ENCODE measurements at places on chromosomes 12 and 14. TPM values are rescaled to one million over a fixed set of nuclear protein-coding genes. Genes with fewer than 3 reads are reported as not detected.

- DNase-seq = peak; percentile 38
These were observed at the start of gene CKB for GRCh38 chr14:103522649-103523574. Gene CKB, minus strand, starts transcription at chr14:103522830. Its CDS starts 337 bp downstream, at chr14:103522493.

DNA sequence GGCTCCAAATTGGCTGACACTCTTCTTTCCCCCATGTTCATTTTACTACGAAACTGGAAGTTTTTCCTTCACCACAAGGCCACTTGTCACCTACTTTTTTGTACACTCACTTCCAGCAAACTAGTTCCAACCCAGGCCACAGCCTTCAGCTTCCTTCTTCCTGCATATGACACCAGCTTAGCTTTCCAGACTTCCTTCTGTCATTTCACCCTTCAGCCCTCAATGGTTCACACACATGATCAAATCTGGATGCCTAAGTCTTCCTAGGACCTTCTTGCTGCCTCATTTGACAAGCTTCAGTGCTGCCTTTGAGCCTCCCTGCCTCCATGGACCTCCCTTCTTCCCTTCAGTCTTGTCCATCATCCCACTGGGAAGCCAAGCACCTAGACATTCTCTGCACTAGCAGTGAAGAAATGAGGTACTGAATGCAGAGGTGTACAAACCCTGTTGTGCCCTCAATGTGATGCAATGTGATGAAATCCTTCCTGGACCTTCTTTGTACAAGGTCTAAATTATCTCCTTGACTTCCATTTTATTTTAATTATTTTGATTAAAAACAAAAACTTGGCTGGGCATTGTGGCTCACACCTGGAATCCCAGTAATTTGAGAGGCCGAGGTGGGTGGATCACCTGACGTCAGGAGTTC lies 4.3 kb upstream of the REC8 start:
- no peak for DNase-seq

GRCh38 chr12:47221256-47222023 lies 141.7 kb upstream of the AMIGO2 start:
- DNase-seq = no peak

- DNase-seq = peak; percentile 61
These were observed at the start of gene SAMD4A for GRCh38 chr14:54566410-54567223. Gene SAMD4A, plus strand, starts transcription at chr14:54567128. Its CDS starts 789 bp downstream, at chr14:54567917.

DNA sequence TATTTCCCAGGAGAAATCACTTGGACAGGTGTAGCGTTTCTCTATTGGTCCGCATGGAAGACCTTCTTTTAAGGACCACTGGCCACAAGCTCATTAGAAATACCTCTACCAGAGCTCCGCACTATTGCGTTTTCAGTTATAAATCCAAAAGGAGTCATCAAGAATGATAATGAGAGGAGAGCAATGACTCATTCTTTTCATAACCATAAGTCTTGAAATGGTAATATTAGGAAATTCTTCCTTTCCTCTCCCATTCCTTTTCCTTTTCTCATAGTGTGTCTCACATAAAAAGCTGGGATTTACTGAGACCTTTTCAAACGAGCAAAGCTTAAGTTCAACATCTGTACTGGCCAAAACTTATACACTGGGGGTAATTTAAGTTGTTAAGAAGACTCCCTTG lies 215.7 kb downstream of the CPNE8 start:
- DNase-seq = no peak

DNA sequence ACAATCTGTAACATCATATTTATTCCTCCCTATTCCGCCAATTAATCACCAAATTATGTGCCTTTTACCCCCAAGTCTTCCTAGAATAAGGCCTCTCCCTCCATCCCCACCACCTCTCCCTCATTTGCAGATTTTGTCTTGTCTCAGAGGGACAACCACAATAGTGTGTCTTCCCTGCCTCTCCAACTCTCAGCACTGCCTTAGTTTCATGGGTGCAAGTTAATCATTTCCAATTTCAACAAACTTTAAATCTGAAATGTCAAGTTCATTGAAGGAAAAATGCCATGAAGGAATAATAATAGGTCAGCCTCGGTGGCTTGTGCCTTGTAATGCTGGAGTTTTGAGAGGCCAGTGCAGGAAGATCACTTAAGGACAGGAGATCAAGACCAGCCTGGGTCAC lies 31.6 kb downstream of the RXYLT1 start:
- DNase-seq = no peak

DNA sequence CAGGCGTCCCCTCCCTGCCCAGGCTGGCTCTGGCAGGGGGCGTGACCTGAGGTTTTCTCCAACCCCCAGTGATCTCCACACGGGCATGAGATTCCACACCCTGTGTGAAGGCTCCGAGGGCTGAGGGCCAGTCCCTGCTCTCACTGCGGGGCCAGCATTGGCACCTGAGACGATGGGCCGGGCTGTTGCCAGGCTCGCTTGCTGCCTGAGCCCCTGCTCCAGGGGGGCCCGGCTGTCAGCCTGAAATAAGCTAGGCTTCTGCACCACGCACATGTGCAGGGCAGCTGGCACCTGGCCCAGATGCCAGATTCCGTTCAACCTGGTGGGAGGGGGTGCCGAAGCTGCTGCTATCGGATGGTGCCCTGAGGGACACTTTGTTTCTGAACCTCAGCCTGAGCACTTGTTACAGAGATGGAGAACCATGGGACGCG lies 196.5 kb upstream of the PRMT8 start:
- no peak for DNase-seq

DNA sequence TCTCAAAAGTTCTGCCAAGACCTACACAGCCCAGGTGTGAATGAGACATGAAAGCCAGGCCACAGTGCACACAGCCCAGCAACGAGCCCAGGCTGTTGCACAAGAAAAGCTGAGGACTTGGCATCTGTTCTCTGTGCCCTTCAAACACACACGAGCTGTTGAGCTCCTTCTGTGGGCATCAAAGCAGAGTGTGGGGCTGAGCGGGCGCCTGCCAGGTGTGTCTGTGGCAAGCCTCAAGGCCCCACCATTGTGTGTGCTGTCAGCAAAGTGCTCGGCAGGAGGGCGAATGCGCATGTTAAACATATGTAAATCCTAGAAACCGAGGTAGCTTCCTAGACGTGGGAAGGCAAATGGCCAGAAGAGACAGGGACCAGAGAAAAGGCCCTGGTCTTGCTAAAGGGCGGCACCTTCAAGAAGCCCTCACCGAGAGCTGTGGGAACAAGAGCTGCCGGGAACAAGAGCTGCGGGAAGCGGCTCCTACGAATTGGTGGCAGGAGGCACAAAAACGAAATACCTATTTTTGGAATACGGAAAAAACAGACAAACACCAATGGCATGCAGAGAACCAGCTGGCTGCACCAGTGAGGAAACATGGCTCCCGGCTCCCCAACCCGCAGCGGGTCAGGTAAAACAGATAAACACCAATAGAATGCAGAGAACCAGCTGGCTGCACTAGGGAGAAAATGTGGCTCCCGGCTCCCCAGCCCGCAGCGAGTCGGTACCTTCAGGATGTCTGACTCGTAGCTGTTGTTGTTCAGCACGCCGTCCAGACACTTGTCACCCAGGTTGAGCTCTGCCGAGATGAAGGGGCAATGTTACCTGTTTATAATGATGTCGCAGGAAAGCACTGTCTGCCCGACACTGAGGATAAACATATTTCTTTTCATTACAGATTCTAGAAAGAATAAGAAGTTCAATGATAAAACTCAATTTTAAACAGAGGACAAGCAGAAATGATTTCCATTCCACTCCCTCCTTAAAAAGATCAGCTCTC lies 19.0 kb upstream of the GOLGA3 start:
- DNase-seq = no peak

DNA sequence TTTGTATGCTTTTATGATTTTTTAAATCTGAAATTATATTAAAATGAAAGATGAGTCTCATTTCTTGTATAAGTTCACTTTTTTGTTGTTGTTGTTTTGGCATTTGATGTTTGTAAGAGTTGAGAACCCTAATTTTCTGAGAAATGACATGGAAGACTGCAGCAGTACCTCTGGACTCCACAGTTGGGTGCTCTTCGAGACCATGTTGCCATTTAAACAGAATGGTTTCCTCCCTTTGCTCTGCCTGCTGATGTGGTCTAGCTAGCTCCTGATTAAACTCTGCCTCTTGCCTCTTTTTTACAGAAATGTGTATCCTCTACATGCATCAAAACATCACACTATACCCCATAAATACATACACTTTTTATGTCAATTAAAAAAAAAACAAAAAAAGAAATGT lies 5.8 kb upstream of the LTA4H start:
- DNase-seq = no peak

DNA sequence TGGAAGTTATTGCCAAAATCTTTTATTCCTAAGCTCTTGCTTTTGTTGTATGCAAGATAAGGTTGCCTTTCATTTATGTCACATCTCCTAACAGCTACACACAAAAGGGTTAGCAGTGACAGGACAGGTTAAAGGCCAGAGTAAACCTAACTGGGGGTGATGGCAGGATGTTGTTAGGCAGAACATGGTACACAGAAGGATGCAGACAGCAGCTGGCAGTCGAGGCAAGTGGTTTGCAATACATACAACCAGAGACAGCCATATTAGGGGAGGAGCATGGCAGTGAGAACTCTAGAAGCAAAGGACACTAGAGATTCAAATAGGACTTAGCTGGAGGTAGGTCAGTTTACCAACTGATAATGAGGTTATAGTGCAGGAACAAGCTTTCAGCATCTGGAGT lies 2.7 kb upstream of the ABCD2 start:
- peak; percentile 4 for DNase-seq

The TBX5 gene
- total RNA-seq = not detected

The C12orf50 gene
- 0.12 TPM for total RNA-seq

The PLCZ1 gene
- total RNA-seq = not detected

The MCRS1 gene
- 73.8 TPM for total RNA-seq

The SIX4 gene
- 0.17 TPM for total RNA-seq

Measured in activated T-cell treated with anti-CD3 and anti-CD28 coated beads, Interleukin-2, amount 50 U/mL, for 72 hours (primary cell).